ENCODE measurements at places on chromosomes 5 and 9.

DNA sequence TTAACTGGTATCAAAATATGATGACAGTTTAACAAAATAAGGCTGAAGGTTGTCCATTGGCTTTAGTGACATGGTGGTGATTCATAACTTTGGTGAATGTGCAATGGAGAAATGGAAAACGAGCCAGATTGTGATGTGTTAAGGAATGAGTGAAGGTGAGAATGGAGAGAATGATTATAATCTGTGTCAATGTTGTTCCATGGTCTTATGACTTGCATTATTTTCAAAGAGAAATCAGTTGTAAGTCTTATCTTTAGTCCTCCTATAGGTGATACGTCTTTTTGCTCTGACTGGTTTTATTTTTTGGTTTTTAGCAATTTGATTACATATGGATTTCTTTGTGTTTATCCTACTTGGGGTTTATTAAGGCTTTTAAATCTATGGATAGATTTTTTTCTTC, 12.7 kb downstream of the OR1L6 start:
- DNase-seq = no peak

GRCh38 chr5:126383776-126384175, 39.4 kb upstream of the GRAMD2B start:
- DNase-seq = no peak

- DNase-seq = no peak
Observed at GRCh38 chr9:105307591-105308130, 63.2 kb downstream of the SLC44A1 start.

DNA sequence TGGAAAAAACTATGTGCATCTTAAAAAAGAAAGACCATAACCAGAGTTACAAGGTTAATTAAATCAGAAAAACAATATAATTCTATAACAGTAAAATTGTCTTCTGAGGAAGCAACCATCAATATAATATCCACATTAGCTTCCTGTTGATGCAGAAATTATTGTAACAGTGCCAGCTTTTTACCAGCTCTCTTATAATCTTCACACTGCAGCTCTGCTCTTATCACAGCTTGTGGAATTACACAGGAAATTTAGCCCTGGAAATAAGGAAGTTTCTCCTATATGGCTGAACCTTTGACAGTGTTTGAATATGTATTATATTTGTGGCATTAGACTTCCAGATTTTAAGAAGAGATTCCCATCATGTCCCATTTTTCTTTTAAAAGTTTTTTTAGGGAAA, 49.1 kb upstream of the TEK start:
- DNase-seq = no peak

DNA sequence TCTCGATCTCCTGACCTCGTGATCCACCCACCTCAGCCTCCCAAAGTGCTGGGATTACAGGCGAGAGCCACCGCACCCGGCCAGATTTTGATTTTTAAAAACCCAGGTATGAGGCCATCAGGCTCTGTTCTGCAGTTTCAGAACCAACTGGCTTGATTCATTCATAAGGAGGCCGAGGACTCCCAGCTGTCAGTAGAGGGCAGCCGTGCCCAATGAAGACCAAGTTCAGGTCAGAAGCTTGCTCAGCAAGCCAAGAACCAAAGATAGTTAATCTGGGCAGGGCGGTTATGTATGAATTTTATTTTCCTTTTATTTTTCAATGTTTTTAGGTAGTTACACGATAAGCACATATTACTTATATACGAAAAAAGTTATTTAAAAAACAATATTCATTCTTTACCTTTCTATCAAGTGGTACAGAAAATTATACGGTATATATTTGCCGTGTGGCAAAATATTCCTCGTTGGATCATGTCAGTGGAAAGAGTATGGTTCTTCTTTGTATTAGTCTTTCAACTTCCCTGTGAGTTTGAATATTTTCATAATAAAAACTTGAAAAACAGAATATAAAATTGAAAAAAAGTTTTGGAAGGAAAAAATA, 18.0 kb downstream of the MGAT1 start:
- DNase-seq = peak; percentile 76

GRCh38 chr9:6614489-6614888, 31.0 kb downstream of the GLDC start:
- no peak for DNase-seq

- DNase-seq = no peak
Observed at GRCh38 chr5:171450423-171451331, 31.2 kb downstream of the FGF18 start.

DNA sequence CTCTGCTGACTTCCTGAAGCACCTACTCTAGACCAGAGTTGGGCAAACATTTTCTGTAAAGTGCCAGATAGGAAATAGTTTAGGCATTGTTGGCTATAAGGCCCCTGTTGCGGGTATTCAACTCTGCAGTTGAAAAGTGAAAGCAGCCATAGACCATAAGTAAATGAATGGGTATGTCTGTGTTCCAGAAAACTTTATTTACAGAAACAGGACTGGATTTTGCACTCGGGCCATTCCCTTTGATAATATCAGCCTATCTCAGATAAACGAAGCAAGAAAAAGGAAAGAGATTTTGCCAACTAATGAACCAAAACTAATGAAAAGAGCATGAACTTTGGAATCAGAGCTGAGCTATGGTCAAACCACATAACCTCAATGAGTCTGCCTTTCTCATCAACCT, 184.4 kb downstream of the SAXO1 start:
- DNase-seq = no peak

DNA sequence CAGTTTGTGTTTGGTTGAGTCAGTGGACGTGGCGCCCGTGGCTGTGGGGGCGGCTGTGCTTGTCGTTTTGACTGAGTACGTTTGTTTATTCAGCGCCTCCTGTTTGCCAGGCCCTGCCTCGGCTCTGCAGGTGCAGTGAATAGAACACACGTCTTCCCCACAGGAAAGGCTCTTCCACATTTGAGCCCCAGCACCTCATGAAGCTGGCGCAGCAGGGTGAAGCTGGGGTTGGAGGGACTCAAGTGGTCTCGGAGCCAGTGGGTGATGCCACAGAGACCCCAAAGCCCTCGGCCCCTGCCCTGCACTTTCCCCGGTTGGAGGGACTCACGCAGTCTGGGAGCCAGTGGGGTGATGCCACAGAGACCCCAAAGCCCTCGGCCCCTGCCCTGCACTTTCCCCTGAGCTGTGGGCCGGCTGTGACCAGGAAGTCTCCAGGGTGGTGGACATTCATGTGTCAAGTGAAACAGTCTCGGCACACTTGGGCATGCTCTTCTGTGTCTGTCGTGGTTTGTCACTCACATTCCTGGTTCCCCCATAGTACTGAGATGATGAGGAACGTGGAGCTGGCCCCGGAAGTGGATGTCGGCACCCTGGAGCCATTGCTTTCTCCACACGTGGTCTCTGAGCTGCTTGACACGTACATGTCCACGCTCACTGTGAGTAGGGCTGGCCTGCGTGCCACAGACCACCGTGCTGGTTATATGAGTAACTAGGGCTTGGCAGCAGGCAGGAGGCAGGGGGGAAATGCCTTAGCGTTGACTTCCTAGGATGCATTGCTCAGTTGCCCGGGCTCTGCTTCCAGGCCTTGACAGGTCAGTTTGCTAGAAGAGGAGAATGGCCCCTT, 13.6 kb downstream of the EXOC3 start:
- DNase-seq = no peak

DNA sequence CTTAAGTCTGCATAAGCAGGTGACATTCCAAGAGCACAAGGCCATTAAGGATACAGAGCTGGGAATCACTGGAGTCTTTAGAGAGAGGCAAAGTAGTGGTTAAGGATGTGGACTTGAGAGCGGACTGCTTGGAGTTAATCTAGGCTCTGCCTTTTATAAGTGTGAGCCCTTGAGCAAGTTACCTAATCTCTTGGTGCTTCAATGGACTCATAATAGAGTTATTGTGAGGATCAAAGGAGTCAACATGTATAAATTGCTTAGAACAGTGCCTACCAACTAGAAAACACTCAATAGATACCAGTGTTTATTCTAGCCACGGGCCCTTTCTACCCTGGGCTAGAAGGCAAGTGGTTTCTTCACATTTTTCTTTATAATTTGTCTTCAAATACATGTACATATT, 819.4 kb downstream of the NR2F1-AS1 start:
- peak; percentile 22 for DNase-seq

DNA sequence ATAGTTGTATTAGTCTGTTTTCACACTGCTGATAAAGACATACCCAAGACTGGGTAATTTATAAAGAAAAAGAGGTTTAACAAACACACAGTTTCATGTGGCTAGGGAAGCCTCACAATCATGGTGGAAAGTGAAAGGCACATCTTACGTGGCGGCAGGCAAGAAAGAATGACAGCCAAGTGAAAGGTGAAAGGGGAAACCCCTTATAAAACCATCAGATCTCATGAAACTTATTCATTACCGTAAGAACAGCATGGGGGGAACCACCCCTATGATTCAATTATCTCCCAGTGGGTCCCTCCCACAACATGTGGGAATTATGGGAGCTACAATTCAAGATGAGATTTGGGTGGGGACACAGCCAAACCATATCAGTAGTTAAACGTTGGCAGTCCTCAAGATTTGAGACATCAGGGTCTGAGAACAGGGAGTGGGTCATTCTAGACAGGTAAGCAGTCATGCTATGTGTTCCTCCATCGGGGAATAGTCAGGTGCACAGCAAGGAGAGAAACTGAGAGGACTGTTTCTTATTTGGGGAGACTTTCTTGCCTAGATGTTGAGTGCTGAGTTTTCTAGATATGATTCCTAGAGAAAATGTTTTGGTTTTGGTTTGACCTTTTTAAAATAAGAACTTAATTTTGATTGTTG, 45.8 kb upstream of the ENTREP1 start:
- DNase-seq = no peak

GRCh38 chr5:15300141-15300540, 199.8 kb upstream of the FBXL7 start:
- DNase-seq = no peak

DNA sequence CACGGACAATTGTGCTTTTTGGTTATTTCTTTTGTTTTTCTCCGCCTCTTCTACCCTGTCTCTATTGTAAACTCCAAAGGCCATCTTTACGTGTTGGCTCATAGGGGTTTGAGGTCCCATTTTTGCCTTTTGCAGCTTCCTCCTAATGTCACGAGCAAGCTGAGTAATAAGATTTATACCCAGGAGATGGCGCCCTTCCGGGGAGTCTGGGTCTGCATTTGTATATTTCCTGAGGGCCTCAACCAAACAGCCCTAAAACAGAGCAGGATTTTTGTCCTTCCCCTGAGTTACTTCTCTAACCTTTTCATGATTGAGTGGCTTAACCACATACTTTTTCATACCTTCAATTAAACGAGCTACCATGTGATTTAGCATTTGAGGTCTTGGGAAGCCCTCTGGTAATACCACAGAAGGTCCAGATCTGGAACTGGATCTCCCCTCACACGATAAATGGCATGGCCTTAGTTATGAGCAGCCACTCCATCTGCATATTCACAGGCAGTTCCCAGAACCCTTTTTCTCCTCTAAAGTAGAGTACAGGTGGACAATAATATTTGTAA, 11.2 kb upstream of the CFAP95 start:
- peak; percentile 56 for DNase-seq

DNA sequence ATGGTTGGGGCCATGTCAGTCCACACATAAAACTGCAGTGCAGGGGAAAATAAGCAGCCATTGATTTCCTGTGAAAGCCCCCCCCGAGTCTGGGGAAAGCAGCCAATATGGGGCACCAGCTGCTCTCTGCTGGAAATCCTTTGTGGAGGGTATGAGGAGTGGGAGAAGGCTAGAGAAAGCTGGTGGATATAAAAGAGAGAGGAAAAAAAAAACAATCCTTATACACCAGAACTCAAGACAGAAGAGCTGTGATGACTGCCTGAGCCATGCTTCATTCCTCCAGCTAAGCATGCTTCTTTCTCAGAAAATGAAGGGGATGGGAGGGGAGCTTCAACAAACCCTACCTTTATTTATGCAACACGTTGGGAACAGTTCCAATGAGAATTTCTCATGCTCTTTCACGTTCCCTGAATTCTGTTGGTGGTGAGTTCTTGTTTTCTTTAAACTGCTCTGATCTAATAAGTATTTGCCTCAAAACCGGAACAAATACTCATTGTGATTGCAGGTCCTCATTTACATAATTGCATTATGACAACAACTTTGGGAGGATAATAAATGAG, 688.0 kb upstream of the SEMA6A start:
- no peak for DNase-seq

GRCh38 chr5:65244031-65244430, 237.7 kb downstream of the ADAMTS6 start:
- no peak for DNase-seq

- no peak for DNase-seq
Observed at GRCh38 chr5:68176802-68177479, 38.6 kb upstream of the PIK3R1 start.

- DNase-seq = no peak
Observed at GRCh38 chr5:56545016-56545415, 270.3 kb upstream of the MAP3K1 start.

GRCh38 chr5:43370352-43370751, 41.8 kb downstream of the CCL28 start:
- no peak for DNase-seq

Data from HAP-1 (cell line).